ENCODE measurements at places on chromosomes 4 and X.

DNA sequence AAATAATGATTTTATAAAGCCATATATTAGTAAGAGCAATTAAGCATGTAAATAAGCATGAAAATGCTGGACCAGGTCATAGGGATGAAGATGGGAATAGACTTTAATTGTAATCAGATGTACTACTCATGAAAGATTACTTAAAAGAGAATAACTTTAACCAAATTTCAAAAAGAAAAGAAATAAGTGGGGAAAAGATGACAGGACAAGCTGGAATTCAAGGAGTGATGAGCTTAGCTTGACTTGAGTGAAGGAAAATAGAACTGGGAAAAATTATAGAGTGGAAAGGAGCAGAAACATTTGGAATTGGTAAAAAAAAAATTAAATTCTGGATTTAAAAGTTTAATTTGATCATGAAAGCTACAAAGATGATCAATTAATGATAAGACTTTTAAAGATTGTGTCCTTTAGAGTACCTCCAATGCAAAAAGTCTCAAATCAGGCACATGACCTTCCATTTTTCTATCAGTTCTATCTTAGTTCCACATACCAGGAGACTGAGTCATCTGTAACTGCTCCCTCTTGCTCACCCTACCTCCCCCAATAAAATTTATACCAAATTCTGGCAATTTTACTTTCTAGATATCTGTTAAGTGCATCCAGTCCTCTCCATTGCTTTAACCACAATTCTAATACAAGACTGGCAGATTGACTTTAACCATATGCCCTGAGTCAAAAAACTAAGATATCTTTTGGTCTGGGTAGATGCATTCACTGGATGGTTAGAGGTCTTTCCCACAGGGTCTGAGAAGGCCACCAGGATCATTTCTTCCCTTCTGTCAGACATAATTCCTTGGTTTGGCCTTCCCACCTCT lies 56.4 kb upstream of the SLIT2 start:
- no peak for DNase-seq

GRCh38 chrX:21524008-21524407 lies 134.1 kb downstream of the KLHL34 start:
- DNase-seq: no peak

- DNase-seq: no peak
Measured at GRCh38 chr4:98969878-98970785, 25.4 kb upstream of the METAP1 start.

DNA sequence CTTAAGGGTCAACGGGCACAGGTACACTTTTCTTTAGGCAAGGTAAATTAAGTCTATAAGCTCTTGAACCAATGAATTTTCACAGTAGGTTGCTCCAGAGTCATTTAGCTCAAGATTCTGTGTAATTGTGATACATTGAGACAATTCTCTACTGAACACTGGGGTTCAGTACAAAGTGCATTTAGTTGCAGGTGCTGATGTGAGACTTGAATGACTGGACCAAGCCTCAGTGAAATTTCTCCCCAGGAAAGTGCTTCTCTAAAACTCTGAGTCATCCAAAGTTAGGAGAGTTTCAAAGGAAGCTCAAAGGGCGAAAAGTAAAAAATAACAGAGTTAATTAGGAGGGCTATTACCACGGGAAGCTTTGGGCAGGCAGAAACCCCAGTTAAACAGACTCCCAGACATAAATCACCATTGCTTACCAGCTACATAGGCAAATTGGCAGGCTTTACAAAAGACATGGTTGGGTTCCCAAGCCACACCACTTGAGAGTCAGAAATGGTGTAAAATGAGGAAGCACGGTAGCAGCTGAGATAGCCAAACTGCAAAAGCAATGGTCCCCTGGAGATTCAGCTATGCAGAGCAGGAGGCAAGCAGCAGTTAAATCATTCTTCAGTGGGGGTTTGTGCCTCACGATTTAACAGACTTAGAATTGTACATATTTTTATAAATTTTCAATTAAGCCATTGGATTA lies 202.6 kb downstream of the PCDH19 start:
- no peak for DNase-seq

Measured in activated T-helper 1 cell treated with anti-CD3 and anti-CD28 coated beads, Interleukin-2, amount 50 U/mL, for 16 hours (primary cell).